ENCODE measurements at places on chromosomes 13 and 19.

GRCh38 chr19:31834070-31834469, 484.8 kb upstream of the TSHZ3 start:
- no peak for DNase-seq

- no peak for DNase-seq
These were observed 3.0 kb upstream of the UPF1 start for GRCh38 chr19:18828786-18829185.

GRCh38 chr19:46517471-46517870, 21.8 kb upstream of the PNMA8B start:
- DNase-seq, result no peak

DNA sequence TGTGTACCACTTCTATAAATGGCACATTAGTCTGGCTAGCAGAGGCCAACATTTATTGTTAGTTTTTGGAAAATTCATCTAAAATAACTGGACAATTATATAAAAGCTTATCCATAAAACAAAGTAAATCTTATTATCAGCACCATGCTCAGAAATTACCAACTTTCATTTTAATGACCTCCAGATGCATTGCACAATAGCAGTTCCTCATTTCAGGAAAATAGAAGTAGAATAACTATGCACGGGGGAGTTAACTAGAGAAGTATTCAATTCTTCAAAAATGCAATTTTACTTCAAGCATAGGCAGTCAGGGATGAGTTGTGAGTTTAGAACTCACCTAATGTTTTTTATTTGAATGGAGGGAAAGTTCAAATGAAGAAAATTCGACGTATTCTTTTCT, 1023.5 kb downstream of the PCDH17 start:
- DNase-seq, result no peak

- no peak for DNase-seq
These were observed 89.8 kb upstream of the MYCBP2 start for GRCh38 chr13:77416666-77417212.

DNA sequence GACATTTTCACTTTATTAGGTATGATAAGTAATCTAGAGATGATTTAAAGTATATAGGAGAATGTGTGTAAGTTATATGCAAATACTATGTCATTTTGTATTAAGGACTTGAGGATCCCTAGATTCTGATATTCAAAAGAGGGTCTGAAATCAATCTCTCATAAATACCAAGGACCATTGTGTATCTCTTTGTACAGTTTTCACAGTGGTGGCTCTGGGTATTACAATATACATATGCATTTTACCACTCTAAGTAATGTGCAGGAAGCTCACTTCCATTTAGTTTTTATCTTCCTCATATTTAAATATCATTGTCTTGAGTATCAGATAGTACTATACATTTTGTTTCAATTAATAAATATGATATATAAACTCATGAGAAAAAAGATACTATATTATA, 862.6 kb upstream of the PCDH20 start:
- no peak for DNase-seq

GRCh38 chr19:12783849-12784393, 7.4 kb upstream of the JUNB start:
- no peak for DNase-seq

DNA sequence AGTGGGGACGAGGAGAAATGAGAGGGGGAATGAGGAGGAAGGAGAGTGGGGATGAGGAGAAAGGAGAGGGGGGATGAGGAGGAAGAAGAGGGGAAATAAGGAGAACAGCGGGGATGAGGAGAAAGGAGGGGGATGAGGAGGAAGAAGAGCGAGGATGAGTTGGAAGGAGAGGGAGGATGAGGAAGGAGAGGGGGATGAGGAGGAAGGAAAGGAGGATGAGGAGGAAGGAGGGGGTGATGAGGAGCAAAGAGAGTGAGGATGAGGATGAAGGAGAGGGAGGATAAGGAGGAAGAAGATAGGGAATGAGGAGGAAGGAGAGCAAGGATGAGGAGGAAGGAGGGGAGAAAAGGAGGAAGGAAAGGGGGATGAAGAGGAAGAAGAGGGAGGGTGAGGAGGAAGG, 14.0 kb upstream of the VSTM2B start:
- no peak for DNase-seq

- no peak for DNase-seq
These were observed 21.2 kb downstream of the RANBP3 start for GRCh38 chr19:5956728-5957127.
